ENCODE measurements at places on chromosomes 11 and 22.

- DNase-seq: no peak
Observed at GRCh38 chr11:106101819-106102218, 24.4 kb downstream of the AASDHPPT start.

- no peak for DNase-seq
Observed at GRCh38 chr11:104925850-104926249, 27.6 kb upstream of the CASP12 start.

DNA sequence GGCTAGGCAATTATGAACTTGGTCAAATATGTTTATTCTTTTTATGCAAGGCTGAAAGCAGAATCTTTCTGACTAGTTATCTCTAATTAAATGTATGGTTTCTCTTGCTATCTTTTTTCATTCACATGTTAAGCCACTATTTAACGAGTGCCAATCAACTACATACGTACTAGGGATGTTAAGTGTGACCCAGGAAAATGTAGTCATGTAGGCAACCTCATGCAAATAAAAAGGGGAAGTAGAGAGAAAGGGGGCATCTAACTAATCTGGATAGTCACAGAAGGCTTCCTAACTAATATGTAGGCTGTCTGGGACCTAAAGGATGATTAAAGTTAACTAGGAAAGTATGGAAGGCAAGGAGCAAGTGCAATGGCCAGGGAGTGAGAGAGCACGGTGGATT lies 23.5 kb downstream of the TBRG1 start:
- DNase-seq: no peak

DNA sequence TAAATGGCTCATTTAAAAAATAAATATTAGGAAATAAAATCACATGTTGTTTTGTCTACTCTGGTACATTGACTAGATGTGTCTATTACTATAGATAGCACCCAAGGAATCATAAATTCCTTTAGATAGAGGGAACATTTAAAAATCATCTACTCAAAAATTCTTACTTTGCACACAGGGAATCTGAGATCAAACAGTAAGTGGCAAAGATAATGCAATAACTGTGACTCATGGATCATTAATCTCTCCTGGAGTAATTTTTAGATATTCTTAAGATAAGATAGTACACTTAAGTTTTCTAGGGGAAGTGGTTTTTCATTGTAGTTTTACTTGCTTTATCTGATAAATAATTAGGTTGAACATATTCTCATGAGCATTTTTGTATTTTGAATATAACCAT lies 468.9 kb downstream of the LUZP2 start:
- no peak for DNase-seq

GRCh38 chr11:70103256-70103975 lies 25.3 kb downstream of the ANO1 start:
- no peak for DNase-seq

DNA sequence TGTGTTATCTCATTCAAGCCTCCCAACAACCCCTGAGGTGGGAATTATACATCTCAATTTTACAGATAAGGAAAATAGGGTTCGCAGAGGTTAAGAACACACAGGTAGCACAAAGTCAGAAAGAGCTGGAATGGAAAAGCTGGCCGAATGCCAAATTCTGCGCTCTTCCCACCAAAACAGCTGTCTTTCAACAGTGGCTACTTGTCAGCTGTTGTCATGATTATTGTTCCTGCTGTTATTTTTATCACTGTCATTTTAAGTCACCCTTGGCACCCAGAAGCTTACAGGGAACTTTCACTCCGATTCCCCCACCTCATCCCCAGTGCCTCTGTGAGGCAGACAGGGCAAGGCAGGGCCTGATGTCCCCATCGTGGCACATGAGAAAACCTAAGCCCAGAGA lies 74.5 kb upstream of the CSNK2A3 start:
- DNase-seq: no peak

- no peak for DNase-seq
Observed at GRCh38 chr22:19419086-19419463, 12.5 kb downstream of the HIRA start.

DNA sequence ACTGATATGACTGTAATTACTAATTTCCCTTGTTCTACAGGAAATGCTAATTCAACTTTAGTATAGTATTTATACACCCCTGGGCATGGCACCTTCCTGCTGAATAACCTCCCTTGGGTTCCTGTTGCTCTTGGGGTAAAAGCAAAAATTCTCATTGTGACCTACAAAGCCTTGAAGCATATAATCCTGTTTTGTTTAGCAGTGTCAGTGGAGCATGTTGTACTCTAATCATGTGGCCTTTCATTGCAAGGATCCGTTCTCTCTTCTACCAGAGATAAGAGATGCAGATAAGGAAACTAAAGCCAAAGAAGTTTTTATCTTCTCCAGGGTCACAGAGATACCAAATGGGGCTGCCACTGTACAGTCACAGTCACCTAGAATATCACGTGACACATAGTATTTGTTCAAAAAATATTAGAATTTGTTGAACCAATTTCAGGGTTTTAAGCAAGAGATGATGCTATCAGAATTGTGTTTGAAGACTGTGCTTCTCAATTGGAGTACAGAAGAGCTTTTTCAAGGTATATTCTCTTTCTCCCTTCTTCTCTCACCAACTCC lies 25.1 kb downstream of the CSRP3 start:
- DNase-seq: no peak

GRCh38 chr11:104332110-104332509 lies 168.2 kb upstream of the PDGFD start:
- DNase-seq: no peak

GRCh38 chr22:38869663-38870062 lies 2.4 kb downstream of the CBX6 start:
- no peak for DNase-seq

DNA sequence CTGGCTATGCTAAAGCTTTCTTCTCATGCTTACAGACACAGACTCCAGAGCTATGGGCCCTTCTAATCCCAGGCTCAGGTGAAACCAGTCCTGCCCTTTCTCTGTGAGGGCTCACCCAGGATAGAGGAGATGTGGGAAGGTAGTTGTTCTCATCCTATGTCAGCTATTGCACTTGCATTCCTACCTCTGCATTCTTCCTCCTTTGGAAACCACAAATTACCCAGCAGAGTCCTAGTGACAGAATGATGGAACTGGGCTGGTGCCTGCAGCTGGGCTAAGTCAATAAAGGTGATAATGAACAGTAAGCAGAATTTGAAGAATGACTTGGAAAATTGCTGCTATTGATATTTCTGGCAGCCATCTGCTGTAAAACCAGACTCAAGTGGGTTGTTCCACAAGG lies 560.0 kb downstream of the TMEM135 start:
- DNase-seq: no peak
